Endothelial cell (in vitro differentiated cells): ENCODE measurements at places on chromosomes 12 and 14. TPM values are rescaled to one million over a fixed set of nuclear protein-coding genes. Genes with fewer than 3 reads are reported as not detected.

DNA sequence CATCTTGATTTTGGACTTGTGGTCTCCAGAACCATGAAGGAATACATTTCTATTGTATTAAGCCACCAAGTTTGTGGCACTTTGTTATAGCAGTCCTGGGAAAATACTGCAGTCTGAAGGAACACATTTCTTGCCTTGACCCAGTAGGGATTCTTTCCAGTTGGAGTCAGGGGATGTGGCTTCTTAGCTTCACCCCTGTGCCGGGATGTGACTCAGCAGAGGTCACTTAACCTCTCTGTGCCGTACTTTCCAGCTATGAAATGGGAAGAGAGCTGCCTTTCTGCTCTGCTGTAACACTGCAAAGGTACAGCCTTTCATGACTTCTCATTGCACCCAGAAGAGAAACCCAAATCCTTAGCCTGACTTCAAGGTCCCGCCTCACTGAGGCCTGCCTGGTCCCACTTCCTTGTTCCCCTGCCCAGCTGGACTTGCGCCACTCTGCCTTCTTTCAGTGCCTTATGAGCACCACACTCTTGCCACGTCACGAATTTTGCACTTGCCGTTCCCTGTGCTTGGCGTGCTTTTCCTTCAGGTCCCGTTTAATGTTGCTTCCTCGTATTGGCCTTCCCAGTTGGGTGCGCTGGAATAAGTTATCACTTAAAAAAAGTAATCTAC is 24.2 kb downstream of the CHST11 start:
- DNase-seq, result no peak

DNA sequence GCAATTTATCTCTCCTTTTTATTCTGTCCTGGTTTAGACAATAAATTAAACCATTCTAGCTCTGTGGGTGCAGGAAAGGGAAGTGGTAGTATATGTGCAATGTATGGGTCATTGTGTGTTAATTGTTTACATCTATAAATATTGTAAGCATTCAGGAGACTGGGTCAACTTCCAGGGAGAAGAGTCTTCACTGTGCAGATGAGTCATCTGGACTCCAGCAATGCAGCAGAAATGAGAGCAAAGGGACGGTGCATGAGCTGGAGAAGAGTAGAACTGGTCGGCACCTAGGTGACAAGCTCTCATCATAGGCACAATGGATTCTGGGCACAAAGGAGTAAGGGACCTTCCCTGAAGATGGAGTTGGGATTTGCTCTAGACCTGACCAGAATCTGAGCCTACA is 211.1 kb upstream of the DAAM1 start:
- DNase-seq, result no peak

DHRS2 gene
- not detected for total RNA-seq

GRCh38 chr12:89791286-89791685 is 82.6 kb upstream of the ATP2B1 start:
- DNase-seq, result no peak

DNA sequence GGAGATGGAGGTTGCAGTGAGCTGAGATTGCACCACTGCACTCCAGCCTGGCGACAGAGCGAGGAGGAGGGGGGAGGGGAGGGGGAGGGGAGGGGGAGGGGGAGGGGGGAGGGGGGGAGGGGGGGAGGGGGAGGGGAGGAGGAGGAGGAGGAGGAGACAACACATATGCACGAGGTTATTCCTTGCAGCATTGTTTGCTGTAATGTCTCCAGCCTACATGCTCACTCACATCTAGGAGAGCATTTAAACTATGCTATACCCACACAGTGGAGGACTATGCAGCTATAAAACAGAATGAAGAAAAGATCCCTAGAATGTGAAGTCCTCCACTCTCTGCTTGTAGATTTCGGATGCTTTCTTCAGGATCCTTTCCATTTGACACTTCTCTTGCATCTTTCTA is 3.5 kb upstream of the HIGD1C start:
- no peak for DNase-seq

PRIM1 gene
- 11.2 TPM for total RNA-seq

KRT8 gene
- total RNA-seq, result 194 TPM

- DNase-seq, result no peak
Measured at GRCh38 chr12:109532721-109533486, 40.4 kb downstream of the MMAB start.

DNA sequence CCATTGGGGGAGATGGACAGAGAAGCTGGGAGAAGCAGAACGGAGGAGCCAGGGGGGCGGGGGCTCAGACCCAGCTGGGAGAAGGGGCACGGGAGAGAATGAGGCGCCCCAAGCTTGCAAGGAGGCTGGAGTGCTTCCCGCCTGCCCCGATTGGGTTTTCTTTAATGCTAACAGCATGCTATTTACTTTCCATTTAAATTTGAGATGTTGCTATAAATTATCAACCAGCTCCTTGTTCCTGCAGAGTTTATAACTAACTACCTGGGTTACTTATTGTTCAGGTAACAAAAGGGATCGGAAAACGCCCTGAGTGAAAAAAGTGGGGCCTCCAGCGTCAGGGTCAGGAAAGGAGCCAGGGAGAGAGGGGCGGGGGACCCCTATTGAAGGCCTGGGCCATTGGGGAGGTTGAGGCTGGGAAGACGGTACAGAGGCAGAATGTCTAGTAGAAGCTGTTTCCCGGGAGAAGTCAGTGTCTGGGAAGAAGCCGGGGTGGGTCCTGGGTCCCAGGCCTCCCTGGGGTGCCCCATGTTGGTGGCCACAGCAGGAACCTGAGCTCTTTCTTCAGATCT is 2.5 kb downstream of the HNF1A start:
- no peak for DNase-seq

AVPR1A gene
- 0.59 TPM for total RNA-seq
